ENCODE measurements at places on chromosomes 16 and 17.

DNA sequence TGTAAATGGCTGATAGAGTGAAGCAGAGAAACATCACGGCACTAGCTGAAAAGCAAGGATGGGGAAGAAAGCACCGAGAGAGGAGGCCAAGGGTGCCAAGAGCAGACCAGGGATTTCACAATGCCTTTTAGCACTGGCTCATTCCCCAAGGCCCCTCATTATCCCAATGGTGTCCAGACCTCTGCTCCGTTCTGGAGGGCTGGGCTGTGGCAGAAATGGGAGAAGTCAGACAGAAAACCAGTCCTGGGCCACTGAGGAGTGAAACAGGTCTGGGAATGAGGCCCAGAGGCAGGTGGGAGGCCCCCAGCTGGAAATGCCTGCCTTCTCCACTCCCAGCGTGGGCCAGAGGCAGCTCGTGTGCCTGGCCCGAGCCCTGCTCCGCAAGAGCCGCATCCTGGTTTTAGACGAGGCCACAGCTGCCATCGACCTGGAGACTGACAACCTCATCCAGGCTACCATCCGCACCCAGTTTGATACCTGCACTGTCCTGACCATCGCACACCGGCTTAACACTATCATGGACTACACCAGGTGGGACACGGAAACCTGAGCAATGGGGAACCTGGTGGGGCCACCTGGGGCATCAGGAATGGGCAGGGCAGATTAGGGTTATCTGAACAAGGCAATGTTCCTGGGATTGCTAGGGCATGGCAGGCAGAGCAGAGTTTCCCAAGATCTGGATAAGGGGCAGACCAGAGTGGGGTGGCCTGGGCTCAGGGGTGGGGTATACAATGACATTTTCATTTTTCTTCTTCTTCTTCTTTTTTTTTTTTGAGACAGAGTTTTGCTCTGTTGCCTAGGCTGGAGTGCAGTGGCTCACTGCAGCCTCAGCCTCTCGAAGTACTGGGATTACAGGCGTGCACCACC is 20.3 kb downstream of the ANKRD40 start:
- peak; percentile 55 for DNase-seq

DNA sequence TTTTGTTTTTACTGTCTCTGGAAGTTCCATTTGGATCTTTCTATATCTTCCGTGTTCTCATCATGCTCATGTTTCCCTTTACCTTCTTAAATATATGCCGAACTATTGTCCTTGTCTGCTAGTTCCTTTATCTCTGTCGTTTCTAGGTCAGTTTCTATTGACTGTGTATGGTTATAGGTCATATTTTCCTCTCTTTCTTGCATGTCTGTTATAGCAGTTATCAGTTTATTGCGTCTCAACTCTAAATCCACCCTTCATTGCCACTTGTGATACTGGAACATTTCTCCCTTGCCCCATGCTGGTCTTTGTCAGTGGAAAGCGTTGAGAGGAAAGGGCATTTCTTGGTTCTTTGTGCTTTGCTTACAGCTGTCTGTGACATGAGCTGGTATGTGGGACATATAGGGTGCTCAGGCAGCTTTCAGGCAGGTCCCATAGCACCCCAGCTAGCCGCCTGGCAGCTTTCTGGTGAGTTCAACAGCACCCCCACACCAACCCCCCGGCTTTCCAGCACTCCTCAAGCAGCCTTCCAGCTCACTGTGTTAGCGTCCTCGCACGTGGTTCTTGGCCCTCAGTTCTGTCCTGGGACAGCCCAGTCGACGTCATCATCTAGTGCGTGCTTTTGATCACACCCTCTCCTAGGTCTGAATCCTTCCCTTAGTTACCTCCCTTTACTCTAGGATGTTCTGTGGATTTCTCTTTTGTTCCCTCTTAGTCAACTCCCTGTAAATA is 15.4 kb upstream of the DNASE1 start:
- no peak for DNase-seq

GRCh38 chr16:65071433-65072311 is 50.2 kb downstream of the CDH11 start:
- peak; percentile 78 for DNase-seq

DNA sequence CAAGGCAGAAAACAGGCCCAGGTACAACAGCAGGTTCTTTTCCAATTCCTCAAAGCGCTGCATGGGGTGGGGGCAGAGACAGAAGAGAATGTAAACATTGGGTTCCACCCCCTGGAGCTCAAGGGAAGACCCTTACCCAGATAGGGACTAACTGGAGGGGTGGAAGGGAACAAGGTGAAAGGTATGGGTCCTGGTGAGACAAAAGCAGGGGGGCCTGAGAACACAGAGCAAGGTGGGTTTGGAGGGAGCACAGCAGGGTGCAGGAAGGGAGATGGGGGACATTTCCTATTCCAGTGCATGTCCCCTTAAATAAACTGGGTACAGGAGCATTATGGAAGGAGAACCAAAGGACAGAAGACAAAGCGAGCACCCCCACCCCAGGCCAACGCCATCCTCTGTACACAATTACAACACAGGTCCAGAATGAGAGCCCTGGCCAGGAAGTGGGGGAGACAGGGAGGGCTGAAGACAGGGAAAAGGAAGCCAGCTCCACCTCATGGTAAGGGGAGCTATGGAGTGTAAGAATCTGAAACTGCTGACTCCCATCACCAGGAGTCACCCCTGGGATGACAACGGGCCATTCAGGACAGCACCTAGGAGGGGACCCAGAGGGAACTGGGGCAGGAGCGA is 2.1 kb upstream of the CD2BP2 start:
- DNase-seq = no peak

- DNase-seq = no peak
These were observed 19.0 kb downstream of the SMPD3 start for GRCh38 chr16:68429076-68429854.

DNA sequence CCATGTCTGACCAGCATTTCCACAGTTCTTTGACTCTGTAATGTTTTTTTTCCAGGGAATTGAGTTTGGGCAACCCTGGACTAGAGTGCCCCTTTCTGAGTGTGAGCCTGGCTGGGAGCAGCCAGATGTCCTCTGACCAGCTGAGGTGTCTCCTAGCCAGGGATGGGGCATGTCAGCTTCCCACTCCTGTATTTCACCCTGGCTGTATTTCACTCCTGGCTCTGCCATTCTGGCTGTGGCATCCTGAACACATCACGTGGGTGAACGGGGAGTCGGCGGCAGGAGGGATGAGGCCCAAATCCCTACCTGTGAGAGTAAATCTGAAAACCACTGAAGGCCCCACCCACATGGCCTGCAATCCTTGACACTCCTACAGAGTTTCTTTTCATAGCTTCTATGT is 31.3 kb downstream of the KDM8 start:
- DNase-seq = no peak

Measured in GM23248 (cell line).